ENCODE measurements at places on chromosomes 11 and 22. TPM values are rescaled to one million over a fixed set of nuclear protein-coding genes. Genes with fewer than 3 reads are reported as not detected.

GUCY1A2 gene
- total RNA-seq = 5.6 TPM

- no peak overlapping the region for H3K27ac ChIP-seq
- no peak overlapping the region for H3K4me3 ChIP-seq
- H3K36me3 ChIP-seq = no peaks in the 10 kb centered on the region
- H3K27me3 ChIP-seq = no peaks in the 10 kb centered on the region
- no peak for DNase-seq
Measured at GRCh38 chr22:46618667-46619066, 1.5 kb upstream of the GRAMD4 start.

- H3K27ac ChIP-seq = no peak overlapping the region
- H3K36me3 ChIP-seq = no peaks in the 10 kb centered on the region
- no peaks in the 10 kb centered on the region for H3K27me3 ChIP-seq
- DNase-seq = no peak
- no peaks in the 10 kb centered on the region for H3K4me1 ChIP-seq
Measured at GRCh38 chr11:82539669-82540068, 194.0 kb downstream of the FAM181B start.

DNA sequence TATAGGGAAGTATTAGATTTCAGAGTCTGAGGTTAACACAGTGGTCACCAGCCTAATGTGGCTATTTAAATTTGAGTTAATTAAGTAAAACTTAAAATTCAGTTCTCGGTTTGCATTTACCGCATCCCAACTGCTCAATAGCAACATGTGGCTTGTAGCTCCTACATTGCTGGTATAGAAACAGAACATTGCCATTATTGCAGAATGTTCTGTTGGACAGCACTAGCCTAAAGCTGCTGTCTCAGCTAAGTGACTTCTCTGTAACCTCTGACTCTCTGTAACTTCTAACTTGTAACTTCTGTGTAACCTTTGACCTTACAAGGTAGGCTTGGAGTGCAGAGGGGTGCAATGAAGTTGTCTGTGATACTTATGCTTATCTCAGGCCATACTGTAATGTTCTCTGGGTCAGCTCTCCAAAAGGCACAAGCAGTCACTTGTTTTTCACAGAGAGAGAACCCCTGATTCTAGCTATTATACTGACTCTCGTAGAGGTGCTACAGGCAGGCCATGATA, 78.7 kb downstream of the ZNRF3 start:
- H3K36me3 ChIP-seq = no peaks in the 10 kb centered on the region
- no peaks in the 10 kb centered on the region for H3K27me3 ChIP-seq
- DNase-seq = no peak
- no peaks in the 10 kb centered on the region for H3K4me1 ChIP-seq
- no peak overlapping the region for H3K27ac ChIP-seq

DNA sequence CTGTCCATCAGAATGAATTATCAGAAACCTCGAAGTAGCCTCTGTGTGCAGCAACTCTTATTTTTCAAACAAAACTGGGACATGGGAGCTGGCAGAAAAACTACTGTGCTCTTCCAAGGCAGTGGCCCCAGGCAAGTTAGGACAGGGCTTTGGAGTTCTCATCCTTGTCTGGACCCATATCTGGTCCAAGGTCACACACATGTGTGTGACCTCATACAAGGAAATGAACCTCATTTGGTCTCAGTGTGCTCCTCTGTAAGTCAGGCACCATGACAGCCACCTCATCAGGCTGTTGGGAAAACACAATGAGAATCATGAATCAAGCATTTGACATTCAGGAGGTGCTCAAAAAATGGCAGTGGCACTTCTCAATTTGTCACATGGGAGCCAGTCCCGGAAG, 25.8 kb downstream of the LARGE1 start:
- no peak overlapping the region for H3K4me3 ChIP-seq
- H3K27ac ChIP-seq = no peak overlapping the region
- H3K36me3 ChIP-seq = no peaks in the 10 kb centered on the region
- H3K27me3 ChIP-seq = no peaks in the 10 kb centered on the region
- no peaks in the 10 kb centered on the region for H3K4me1 ChIP-seq
- no peak for DNase-seq

DNA sequence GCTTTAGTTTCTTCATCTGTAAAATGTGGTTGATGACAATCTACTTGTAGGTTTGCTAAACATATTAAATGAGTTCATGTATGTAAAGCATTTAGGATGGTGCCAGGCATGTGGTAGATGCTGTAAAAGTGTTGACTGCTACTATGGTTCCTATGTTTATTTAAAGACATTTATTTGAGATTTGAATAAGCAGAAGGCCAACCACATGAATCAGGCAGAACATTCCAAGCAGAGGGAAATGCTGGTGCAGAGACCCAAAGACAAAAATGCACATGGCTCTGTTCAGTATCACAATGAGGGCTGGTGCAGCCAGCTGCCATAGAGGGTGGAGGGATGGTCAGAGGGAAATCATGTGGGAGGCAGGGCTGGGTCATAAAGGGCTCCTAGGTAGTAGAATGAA, 156.2 kb upstream of the PDGFD start:
- H3K4me1 ChIP-seq = no peaks in the 10 kb centered on the region
- no peak overlapping the region for H3K27ac ChIP-seq
- DNase-seq = no peak
- H3K36me3 ChIP-seq = no peaks in the 10 kb centered on the region
- no peak overlapping the region for H3K4me3 ChIP-seq

DNA sequence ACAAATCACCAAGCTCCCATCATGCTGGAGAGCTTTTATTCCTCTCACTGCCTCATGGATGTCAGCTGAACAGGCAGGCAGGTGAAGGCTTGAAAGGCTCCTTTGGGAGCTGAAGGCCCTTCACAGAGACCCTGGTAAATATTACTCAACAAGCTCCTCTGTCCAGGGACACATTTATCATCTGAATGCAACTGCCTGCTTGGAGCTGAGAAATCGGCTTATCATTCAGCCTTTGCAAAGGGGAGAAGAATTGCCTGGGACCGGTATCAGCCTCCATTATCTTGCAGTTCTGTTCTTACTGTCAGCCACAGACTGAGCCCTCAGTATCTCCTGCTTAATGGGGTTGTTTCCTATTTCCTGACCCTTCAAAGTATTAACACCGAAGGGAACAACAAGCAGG, 113.8 kb upstream of the PITPNB start:
- H3K4me1 ChIP-seq = peaks cover 34% of the 10 kb centered on the region
- no peak overlapping the region for H3K4me3 ChIP-seq
- no peak for DNase-seq
- H3K36me3 ChIP-seq = no peaks in the 10 kb centered on the region
- H3K27ac ChIP-seq = no peak overlapping the region
- H3K27me3 ChIP-seq = no peaks in the 10 kb centered on the region

DNA sequence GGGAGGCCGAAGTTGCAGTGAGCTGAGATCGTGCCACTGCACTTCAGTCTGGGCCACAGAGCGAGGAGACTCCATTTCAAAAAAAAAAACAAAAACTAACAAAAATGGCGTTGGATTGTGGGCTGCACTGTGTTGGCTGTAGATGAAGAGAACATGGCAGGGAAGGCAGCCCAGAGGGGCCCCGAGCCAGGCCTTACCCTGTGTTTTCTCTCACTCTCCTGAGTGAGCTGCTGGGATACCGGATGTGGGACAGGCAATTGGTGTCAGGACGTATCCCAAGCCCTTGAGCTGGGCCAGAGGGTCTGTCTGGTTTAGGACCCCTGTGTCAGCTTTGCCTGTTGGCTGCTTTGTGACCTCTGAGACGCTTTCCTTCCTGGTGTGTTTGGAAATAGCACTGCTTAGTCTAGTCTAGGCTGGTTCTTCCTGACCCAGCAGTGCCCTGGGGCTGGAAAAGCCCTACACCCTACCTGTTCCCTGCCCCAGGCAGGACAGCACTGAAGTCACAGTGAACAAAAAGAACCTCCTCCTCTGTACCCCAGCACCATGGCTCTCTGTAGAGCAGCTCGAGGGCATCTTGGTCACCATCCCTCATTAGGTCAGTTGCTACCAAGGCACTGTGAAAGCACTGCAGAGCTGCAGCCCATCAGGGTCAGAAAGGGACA, 17.8 kb downstream of the CHADL start:
- H3K27ac ChIP-seq = no peak overlapping the region
- DNase-seq = no peak
- peaks cover 66% of the 10 kb centered on the region for H3K36me3 ChIP-seq
- H3K4me1 ChIP-seq = no peaks in the 10 kb centered on the region

- no peak for DNase-seq
- H3K27me3 ChIP-seq = no peaks in the 10 kb centered on the region
Measured at GRCh38 chr11:36487619-36488018, 22.5 kb downstream of the TRAF6 start.

DNA sequence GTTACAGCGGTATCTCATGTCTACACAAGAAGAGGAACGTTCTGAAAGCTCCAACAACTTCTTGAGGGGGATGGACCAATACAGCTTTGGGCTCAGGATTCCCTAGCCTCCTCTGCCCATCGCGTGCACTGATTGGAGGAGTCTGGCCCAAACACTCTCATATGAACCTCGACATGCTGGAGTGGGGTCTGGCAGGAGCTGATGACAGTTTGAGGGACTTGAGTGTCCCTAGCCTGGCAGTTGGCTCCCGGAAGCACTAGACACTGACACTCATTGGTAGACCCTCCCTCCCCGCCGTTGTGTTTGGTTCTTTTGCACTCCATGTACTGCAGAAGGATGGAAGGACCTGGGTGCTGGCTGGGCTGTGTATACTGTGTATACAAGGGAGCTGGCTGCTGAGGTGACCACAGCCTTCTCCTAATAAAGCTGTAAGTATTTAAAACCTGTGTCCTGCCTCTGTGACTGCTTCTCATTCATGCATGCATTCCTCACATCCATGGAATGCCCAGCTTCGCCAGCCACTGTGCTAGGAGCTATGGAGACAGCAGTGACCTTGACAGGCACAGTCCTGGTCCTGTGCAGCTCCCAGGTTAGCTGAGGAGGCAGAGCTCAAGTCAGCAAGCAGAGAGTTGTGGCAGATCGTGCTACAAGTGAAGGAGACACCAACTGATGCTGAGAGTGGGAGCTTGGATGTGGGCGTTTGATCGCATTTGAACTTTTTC, 27.9 kb downstream of the ADAMTS15 start:
- H3K27me3 ChIP-seq = no peaks in the 10 kb centered on the region
- H3K4me3 ChIP-seq = no peak overlapping the region
- peak; percentile 65 for DNase-seq
- peak overlapping the region; percentile 86 for H3K27ac ChIP-seq

DNA sequence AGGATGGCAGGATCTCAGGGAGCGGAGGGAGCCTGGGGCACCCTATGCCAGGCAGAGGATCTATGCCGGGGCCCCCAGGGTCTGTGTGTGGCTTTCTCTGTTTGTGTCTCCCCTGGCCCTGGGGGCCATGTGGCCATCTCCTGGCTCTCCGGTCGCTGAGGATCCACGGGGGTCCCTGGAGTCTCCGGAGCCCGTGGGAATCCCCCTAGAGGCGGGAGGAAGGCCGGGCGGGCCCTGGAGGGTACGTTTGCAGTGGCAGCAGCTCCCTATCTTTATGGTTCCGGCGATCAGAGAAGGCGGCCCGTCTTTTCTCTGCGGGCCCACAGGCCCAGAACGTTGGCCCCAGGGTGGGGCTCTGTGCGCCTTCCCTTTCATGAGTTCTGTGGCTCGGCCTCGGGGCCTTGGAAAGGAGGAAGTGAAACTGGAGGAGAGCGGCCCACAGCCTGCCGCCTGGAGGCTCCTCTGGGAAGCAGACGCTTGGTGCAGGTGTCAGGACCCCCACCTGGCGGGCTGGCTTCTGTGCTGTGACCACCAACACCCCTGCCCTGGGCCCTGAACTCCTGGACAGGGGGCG, 82.1 kb downstream of the KCNQ1 start:
- H3K4me1 ChIP-seq = no peaks in the 10 kb centered on the region
- DNase-seq = peak; percentile 13
- H3K4me3 ChIP-seq = no peak overlapping the region
- no peaks in the 10 kb centered on the region for H3K27me3 ChIP-seq
- no peak overlapping the region for H3K27ac ChIP-seq
- no peaks in the 10 kb centered on the region for H3K36me3 ChIP-seq

OR8A1 gene
- total RNA-seq = not detected

DNA sequence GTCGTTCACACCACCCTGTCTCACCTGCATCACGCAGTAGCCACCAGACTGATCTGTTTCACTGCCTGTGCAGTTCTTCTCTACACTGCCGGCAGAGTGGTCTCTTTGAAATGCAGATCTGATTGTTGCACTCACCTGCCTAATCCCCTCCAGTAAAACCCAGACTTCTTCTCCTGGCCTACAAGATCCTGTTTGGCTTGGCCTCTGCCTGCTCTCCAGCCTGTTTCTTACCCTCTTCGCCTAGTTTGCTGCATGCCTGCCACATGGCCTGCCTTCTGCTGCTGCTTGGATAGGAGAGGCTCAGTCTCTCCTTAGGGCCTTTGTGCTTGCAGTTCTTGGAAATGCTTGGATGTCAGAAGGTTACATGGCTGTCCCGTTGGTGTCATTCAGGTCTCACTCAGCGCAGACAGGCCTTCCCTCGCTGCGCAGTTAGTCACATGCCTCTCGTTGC, 42.0 kb downstream of the PACS1 start:
- peaks cover 8% of the 10 kb centered on the region for H3K4me1 ChIP-seq
- H3K4me3 ChIP-seq = no peak overlapping the region
- no peak overlapping the region for H3K27ac ChIP-seq
- DNase-seq = no peak
- peaks cover 2% of the 10 kb centered on the region for H3K36me3 ChIP-seq

OR5AK2 gene
- not detected for total RNA-seq

- H3K4me3 ChIP-seq = peak overlapping the region; percentile 97
- H3K4me1 ChIP-seq = peaks cover 5% of the 10 kb centered on the region
- peak overlapping the region; percentile 99 for H3K27ac ChIP-seq
- no peak for DNase-seq
- no peaks in the 10 kb centered on the region for H3K36me3 ChIP-seq
Measured at GRCh38 chr11:58577555-58578135, 1.2 kb upstream of the ZFP91 start.
